ENCODE measurements at places on chromosomes 5 and 9.

DNA sequence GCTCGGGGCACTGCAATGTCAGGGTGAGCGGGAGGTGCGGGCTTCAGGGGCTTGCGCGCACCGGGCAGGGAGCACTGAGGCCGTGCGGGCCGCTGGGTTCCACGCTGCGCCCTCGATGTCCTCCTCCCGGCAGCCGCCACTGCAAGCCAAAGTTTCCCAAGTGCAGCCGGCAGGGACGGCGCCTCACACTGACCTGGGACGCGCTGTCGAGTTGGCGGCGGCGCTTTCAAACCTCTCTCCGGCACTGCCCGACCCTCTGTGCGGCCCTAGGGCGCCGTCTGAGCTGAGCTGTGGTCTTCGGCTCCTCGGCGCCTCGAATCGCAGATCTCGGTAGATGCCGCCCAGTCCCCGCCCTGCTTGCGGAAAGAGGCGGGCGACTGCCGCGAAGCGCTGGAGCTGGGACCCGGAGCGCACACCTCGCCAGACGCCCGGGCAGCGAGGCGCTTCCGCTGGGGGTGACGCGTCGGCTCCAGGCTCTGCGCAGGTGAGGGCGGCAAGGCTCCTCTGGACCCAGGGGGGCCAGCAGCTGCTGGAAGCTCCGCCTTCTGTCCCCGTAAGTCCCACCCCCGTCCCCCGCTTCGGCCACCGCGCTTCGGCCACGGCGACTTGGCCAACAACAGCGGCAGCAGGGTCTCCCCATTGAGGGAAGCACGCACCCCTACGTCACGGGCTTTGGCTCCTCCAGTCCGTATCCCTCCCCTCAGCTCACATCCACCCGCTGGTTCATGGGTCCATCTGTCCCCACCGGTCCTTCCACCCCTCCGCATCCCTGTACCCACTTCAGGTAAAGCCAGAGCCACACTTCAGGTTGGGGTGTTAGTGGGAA, at the start of gene ANKRD34B:
TSS of gene ANKRD34B (minus strand) at position 320 of the 826 bp plus-strand sequence. CDS start 10,261 bp downstream, outside the sequence.
- no peak for DNase-seq

GRCh38 chr9:70049672-70050271, 6.1 kb downstream of the MAMDC2 start:
- peak; percentile 83 for DNase-seq

- DNase-seq: no peak
Measured at GRCh38 chr5:123088031-123088805, 823 bp upstream of the PRDM6 start.

DNA sequence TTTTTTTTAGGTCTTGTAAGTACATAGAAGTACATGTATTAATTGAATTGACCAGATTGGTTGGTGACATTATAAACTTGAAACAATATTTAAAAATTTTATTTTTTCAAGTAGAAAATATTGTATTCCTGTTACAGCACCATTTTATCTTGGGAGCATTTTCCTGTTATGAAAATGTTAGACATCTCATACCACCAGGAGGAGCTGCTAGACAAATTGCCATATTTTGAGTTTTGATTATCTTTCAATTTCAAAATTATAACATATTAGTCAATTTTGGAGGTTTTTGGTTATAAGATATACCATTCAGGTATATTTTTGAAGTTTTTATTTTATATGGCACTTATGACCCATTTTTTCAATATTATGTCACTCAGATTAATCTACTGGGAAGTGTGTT, 84.4 kb downstream of the CNTLN start:
- no peak for DNase-seq

GRCh38 chr5:151864061-151864748, 60.4 kb downstream of the GLRA1 start:
- no peak for DNase-seq

- no peak for DNase-seq
Measured at GRCh38 chr5:30039379-30039778, 1154.1 kb upstream of the CDH6 start.

DNA sequence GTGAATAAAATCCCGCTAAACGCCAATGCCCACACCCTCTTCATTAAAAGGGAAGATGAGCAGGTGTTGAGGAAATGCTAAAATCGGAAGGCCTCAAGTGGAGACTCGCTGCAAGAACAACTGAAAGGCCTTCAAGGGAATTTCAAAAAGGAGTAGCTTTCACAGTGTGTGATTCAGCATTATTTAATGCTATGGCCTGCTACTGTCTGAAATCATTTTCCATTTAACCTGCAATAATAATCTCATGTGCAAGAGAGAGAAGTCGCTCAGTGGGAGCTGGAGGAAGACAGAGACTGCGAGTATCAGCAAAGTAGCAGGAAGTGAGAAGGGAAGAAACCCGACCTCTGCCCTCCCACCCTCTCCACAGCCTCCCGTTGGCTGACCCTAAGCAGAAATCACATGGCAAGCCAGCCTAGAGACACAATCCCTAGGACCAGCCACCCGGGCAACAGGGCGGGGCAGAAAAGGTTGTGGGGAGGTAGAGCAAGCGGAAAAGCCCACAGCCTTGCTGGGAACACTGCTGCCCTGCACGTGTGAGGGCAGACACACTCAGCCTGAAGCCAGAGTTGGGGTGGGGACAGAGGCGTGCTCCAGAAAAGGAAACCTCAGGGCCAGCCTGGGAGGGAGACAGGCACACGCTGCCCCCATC, 39.9 kb upstream of the CTSL start:
- DNase-seq: no peak

DNA sequence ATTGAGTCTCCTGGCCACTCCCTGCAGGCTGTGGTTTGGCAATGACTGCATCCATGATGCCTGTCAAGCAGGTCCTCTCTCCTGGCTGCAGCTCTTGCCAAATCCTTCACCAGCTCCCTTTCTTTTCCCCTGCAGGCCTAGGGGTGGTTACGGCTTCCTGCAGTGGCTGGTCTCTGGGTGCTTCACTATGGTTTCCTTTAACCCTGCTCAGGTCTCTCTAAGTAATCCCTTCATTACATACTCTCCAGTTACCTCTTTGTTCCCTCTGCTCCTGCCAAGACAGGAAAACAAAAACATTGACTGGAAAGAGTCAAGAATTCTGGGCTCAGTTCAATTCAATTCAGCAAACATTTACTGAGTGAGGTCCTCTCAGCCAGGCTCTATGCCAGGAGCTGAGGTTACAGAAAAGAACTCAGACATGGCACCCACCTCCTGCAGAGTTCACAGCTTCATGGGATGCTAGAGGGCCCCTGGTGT, 19.8 kb upstream of the PTPN3 start:
- no peak for DNase-seq

DNA sequence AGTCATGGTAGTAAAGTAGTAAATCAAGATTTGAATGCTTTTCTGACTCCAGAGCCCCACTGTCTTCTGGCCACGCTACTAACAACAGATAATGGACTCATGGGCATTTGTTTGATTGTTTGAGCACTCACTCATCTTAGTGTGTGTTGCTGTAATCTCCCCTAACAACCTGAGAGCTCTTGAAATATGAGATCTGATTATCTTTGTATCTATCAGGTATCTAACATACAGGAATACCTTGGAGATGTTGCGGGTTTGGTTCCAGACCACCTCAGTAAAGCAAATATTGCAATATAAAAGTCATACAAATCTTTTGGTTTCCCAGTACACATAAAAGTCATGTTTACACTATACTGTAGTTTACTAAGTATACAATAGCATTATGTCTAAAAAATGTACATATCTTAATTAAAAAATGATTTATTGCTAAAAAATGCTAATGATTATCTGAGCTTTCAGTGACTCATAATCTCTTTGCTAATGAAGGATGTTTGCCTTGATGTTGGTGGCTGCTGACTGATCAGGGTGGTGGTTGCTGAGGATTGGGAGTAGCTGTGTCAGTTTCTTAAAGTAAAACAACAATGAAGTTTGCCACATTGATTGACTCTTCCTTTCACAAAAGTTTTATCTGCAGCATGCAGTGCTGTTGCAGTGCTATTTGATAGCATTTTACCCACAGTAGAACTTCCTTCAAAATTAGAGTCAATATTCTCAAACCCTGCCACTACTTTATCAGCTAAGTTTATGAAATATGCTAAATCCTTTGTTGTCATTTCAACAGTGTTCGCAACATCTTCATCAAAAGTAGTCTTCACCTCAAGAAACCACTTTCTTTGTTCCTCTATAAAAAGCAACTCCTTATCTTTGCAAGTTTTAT, 92.2 kb downstream of the ZNF462 start:
- no peak for DNase-seq

DNA sequence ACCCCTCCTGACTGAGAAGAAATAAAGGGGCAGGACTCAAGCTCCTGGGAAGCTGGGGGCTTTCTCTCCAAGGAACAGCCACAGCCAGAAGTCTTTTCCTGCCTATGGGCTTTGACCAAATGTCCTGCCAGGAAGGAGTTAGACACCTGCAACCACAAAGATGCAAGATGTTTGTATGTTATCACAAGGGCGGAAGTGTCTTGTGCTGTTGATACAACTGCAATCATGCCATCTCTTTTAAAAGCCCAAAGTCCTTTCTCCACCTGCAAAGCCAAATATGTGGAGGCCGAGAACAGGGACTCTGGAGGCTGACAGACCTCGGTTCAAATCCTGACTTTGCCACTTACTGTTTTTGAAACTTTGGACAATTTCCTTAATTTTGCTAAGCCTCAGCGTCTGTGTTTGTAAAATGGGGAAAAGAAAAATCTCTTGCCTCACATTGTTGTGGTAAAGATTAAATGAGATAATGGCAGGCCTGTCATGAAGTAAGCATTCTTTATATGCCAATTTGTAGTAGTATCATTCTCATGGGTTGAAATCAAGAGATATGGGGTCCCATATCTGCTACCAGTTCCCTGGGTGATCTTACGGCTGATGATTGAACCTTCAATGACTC, 17.0 kb downstream of the HRH2 start:
- DNase-seq: no peak

- no peak for DNase-seq
Measured at GRCh38 chr5:179516221-179516620, 34.1 kb upstream of the RUFY1 start.

- DNase-seq: no peak
Measured at GRCh38 chr5:160060001-160060400, 51.1 kb downstream of the TTC1 start.

DNA sequence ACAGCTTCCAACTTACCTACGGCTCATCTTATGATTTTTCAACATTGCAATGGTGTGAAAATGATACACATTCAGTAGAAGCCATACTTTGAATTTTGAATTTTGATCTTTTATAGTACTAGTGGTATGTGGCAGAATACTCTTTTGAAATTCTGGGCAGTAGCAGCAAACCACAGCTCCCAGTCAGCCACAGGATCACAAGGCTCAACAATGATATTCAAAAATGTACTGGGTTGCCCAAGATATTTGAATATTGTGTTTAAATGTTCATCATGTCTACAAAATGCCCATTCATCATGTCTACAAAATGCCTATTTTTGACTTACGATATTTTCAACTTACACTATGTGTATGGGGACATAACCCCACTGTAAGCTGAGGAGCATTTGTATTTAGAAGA, 81.3 kb upstream of the PRR16 start:
- no peak for DNase-seq

- DNase-seq: no peak
Measured at GRCh38 chr9:91328186-91328585, 33.5 kb downstream of the AUH start.

GRCh38 chr9:350384-350783, 135.7 kb downstream of the DOCK8 start:
- no peak for DNase-seq

GRCh38 chr5:56264417-56265025, 31.4 kb upstream of the ANKRD55 start:
- no peak for DNase-seq

DNA sequence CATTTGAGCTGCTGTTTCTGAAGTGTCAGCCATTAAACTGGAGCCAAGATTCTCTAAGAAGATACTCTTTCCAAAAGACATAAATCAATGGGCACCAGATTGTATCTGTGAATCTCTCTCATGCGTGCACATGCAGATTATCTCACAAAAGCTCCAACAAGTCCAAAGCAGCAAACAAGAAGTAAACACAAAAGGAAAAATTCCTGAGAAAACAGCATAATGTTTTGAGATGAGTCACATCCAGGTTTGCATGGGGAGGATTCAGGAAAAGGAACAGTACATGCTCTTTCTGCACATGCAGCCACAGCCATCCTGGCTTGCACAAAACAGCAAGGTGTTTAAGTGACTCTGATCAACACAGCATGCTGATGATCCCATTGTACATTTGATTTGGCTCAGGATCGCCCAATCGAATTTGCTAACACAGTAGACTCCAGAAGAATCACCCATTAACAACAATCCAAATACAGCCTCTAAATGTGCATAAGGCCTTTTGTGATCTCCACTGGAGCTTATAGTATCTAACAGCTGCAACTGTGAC, 143.1 kb downstream of the ELAVL2 start:
- DNase-seq: no peak

- DNase-seq: no peak
Measured at GRCh38 chr5:124631874-124632550, 114.4 kb downstream of the ZNF608 start.

DNA sequence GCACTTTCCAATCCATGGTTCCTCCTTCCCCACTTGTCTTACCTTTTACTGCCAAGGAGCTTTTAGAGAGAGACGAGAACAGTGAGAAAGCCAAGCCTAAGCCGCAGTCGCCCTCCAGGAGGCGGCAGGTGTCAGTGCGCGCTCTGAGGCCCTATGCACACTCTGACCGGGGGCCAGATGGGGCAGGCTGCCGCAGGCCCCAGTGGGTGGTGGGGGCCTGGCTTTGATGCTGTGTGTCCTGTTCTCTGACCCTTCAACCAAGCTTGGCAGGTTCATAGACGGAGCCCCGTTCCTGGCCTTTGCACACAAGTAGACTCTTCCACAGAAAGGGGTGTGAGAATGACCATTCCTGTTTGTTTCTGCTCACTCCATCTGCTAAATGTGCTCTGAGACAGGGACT, 77.3 kb downstream of the WNK2 start:
- DNase-seq: no peak

DNA sequence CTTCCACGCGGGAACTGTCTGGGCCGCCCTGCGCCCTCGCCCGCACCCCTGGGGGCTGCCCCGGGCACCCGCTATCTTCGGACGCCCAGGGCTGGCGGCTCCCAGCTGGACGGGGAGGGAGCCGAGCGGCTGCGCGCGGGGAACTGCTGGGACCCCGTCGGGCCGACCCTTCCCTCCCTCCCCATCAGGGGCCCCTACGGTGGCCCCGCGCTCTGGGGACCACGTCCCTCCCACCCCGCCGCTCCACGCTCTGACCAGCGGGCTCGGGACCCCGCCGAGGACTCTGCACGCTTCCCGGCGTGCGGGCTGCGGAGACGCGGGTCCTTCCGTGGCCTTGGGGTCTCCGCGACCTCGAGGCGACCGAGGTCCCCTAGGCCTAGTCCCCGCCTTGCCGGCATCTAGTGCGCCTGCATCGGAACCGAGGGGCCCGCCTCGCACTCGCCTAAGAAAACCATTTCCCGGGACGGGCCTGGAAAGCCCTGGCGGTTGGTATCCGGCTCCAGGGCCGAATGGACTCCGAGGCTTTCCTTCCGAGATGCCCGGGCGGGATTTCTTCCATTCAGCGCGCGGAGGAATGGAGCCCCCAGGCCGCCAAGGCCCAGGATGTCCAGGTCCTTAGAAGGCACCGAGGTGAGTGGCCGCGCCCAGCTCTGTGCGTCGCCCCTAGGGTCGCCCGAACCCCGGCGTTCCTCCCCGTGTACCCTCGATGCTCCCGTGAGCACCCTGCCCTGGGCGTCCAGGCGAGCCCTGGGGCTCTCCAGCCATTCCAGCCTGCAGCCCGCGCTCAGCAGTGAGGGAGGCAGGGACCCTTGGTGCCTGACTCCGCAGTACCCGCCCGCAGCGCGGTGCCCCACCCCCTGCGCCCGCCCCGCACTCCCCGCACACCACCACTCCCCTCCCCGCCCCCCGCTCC, 705 bp upstream of the SLC6A3 start:
- no peak for DNase-seq

GRCh38 chr9:112819635-112820496, 69.3 kb downstream of the SNX30 start:
- DNase-seq: peak; percentile 39

GRCh38 chr5:104708027-104708426, 1145.4 kb upstream of the NUDT12 start:
- DNase-seq: no peak

Measured in left ventricle myocardium inferior (tissue), 1 donor.